Activated naive CD4-positive, alpha-beta T cell treated with Interleukin-2 at 50 U/mL for 16 hours (primary cell): ENCODE measurements at places on chromosomes 13 and 19.
A peak's percentile ranks its signal among the peaks of the same experiment; 100 is the strongest.

GRCh38 chr19:13234518-13234917 is 84.3 kb downstream of the IER2 start:
- peak; percentile 60 for DNase-seq

DNA sequence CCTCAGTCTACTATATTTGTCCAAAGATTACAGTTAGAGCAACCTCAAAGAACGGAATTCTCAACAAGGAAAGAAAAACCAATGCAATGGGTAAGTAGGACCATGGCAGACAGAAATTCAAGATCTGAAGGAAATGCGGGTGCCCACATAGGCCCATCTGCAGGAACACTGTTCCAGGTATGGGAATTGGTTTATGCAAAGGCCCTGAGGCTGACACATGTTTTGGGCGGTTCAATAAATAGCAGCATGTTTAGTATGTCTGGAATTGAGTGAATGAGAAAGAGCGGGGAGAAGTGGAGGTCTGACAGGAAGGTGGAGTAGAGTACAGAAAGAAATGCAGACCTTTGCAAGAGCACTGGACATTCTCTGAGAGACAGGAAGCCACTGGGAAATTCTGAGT is 164.7 kb upstream of the KLF12 start:
- no peak for DNase-seq

- DNase-seq, result no peak
Measured at GRCh38 chr19:45814166-45814780, 835 bp downstream of the RSPH6A start.

DNA sequence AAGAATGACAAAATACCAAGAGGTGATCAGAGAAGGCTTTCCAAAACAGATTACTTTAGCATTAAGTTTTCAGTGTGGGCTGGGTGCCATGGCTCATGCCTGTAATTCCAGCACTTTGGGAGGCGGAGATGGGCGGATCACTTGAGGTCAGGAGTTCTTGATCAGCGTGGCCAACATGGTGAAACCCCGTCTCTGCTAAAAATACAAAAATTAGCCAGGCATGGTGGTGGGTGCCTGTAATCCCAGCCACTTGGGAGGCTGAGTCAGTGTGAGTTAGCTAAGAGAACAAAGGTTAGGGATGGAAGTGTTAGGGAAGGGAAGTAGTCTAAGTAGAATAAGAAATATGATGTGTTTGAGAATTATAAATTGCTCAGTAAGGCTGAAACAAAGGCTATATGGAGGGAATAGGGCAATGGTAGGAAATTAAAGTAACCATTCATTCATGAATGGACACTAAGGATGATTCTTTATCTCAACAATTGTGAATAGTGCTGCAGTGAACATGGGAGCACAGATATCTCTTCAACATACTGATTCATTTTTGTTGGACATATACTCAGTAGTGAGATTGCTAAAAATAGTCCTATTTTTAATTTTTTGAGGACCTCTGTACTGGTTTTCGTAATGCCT is 3.9 kb upstream of the RCBTB2 start:
- no peak for DNase-seq

DNA sequence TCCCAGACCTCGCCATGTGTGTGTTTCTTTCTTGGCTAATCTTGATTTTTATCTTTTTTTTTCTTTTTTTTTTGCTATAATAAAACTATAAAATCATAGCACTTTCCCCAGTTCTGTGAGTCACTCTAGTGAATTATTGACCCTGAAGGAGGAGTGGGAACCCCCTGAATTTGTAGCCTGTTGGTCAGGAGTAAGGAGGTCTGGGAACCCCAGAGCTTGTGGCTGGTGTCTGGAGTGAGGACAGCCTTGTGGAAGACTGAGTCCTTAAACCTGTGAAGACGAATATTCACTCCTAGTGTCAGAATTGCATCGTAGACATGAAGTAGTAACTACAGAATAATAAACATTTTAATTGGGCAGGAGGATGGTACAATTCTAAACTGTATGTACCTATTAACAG is 7.4 kb downstream of the EID2B start:
- DNase-seq, result no peak

DNA sequence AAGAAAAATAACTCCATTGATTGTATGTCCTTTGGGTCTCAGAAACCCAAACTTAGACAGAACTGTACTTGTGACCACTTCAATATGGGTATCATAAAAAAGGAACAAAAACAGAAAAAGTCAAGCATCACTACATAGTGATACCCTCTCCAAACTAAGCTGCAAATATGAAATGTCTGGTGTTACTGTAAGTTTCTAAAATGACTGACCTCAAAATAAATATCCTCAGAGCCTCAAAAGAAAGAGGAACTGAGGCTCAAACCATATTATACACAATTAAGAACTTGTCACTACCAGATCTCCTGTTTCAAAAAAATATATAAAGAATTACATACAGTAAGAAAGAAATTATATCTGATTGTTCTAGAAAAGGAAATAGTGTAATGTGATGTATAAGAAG is 787.9 kb upstream of the KLHL1 start:
- no peak for DNase-seq

- no peak for DNase-seq
Measured at GRCh38 chr19:51470966-51471365, 7.4 kb upstream of the CEACAM18 start.

GRCh38 chr19:2317300-2317699 is 9.3 kb upstream of the LINGO3 start:
- no peak for DNase-seq

GRCh38 chr13:59408738-59409137 is 755.0 kb downstream of the DIAPH3 start:
- DNase-seq, result no peak

- DNase-seq, result no peak
Measured at GRCh38 chr13:28488376-28489005, 6.4 kb downstream of the FLT1 start.

DNA sequence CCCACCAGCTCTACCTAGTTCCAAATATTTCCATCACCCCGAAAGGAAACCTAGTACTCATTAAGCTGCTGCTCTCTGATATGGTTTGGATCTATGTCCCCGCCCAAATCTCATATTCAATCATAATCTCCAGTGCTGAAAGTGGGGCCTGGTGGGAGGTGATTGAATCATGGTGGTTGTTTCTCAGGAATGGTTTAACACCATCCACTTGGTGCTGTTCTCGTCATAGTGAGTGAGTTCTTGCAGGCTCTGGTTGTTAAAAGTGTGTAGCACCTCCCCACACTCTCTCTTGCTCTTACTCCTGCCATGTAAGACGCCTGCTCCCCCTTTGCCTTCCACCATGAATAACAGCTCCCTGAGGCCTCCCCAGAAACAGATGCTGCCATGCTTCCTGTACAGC is 43.4 kb upstream of the MED4 start:
- DNase-seq, result peak; percentile 31
